Activated CD4-positive, alpha-beta T cell treated with anti-CD3 and anti-CD28 coated beads, Interleukin-2, Interleukin-6, amounts not matched to agents 100 ng/mL and 50 ng/mL, durations not matched to agents 16 hours and 8 hours (primary cell): ENCODE measurements at places on chromosomes 13 and 19.
A peak's percentile ranks its signal among the peaks of the same experiment; 100 is the strongest.

GRCh38 chr19:1362387-1363257 lies 21.1 kb upstream of the NDUFS7 start:
- no peak for DNase-seq

DNA sequence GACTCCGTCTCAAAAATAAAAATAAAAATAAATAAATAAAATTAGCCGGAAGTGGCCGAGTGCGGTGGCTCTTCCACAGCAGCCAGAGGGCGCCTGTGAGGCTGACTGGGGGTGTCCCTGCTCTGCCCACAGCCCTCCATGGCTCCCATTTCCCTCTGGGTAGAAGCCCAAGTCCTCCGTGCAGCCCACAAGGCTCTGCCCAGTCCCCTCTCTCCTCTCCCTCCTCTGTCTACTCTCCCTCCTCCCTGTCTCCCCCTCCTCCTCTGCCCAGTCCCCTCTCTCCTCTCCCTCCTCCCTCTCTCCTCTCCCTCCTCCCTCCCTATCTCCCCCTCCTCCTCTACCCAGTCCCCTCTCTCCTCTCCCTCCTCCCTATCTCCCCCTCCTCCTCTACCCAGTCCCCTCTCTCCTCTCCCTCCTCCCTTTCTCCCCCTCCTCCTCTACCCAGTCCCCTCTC lies 20.4 kb downstream of the MISP start:
- DNase-seq: peak; percentile 27

DNA sequence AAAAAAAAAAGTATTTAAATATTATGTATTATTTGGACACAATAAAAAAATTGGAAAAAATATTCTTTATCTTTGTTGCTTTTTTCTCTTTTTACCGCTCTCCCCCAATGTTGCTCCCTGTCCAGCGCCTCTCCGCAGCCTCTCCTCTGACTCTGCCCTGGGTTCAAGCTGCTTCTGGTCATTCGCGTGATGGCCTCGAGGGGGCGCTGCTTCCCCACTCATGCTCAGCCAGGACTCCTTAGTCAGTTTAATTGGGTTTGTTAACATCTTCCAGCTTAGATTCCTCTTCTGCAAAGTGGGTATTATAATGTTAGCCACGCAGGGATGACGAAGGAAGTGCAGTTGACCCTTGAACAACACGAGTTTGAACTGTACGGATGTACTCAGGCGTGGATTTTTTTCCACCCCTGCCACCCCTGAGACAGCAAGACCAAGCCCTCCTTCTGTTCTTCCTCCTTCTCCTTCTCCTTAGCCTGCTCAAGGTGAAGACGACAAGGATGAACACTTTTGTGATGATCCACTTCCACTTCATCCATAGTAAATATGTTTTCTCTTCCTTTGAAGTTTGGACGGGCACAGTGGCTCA lies 4.9 kb upstream of the NWD1 start:
- peak; percentile 61 for DNase-seq

DNA sequence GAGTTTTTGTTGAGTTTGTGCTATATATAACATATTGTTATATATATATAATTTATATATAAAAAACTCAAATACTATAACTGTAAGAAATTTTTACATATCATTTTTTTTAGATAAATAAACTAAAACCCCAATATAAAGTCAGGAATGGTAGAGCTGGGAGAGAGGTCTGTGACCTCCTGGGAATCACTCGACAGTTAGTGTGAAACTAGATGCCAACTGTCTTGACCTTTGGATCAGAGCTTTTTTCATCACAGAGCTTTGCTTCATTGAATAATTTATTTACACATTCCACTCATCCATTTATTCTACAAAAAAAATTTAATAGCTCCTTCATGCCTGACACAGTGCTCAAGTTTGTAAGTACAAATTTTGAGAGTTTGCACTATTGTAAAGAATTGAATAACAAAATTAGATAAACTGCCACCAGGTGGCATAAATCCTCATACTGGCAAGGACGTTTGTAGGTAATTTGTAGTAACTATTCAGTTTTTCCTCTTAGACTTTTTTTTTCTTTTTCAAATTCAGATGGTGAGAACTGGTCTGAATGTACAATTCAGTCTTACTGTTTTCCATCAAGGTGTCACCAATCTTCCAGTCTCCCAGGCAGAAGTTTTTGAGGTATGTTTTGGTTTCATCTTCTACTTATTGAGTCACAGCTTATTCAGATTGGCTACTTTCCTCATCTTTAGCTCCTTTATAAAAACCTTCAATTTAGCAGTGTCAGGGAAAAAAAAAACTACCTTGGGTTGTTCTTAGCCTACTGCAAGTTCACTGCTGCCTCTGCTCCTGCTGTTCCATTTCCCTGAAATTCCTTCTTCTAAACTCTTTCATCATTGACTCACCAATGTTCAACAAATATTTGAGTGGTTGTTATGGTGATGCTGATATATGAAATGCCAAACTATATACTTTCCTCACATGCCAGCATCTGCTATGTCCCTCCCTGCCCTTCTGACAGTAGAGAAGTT lies 28.7 kb downstream of the LACC1 start:
- peak; percentile 22 for DNase-seq

GRCh38 chr19:6271721-6272410 lies 7.9 kb downstream of the MLLT1 start:
- DNase-seq: no peak

- DNase-seq: no peak
Observed at GRCh38 chr13:97506511-97506910, 72.5 kb downstream of the RAP2A start.

- no peak for DNase-seq
Observed at GRCh38 chr19:23222998-23223652, 27.1 kb downstream of the ZNF724 start.

DNA sequence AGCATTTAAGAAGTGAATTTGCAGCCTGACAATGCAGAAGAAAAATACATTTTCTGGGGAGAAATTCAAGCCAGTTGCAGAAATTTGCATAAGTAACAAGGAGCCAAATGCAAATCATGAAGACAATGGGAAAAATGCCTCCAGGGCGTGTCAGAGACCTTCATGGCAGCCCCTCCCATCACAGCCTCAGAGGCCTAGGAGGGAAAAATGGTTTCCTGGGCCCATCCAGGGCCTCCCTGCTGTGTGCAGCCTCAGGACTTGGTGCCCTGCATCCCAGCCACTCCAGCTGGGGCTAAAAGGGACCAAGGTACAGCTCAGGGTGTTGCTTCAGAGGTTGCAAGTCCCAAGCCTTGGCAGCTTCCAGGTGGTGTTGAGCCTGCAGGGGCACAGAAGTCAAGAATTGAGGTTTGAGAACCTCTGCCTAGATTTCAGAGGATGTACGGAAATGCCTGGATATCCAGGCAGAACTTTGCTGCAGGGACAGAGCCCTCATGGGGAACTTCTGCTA lies 16.7 kb upstream of the ITM2B start:
- DNase-seq: no peak

- DNase-seq: no peak
Observed at GRCh38 chr13:99959540-99960230, 11.9 kb downstream of the ZIC5 start.

DNA sequence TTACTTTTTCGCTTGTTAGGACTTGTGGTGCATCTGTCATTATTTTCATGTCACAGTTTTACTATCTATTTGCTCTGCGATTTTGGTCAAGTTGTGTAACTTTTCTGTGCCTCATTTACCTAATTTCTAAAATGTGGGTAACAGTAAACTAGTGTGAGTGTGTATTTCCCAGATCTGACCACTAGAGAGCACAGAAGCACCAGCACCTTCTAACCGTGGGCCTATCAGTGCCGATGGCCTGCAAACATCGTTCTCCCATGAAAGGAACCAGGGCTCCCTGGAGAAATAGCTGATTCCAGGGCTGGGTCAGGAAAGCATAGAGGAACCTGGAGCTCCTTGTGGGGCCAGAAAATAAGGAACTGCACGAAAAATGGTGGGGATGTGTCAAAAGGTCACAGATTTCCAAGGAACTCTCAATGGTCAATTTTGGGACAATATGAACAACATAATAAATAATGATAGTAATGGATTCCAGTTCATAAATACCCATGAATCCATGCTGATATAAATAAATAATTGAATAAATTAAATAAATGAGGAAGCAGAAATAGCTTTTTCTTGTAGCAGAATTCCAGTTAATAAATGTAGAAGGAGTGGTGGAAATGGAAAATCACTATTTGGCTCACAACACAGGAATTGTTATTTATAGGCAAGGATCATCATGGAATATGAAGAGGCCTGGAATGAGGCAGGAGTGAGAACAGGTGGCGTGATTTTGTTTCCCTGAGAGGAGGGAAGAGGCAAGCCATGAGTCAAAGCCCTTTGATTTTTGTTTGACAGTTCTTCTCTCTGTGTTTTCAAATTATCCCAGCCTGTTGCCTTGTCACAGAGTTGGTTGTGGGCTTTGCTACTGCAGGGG lies 31.1 kb downstream of the CEACAM8 start:
- peak; percentile 58 for DNase-seq

GRCh38 chr13:44336934-44337333 lies 36.7 kb upstream of the SERP2 start:
- no peak for DNase-seq

DNA sequence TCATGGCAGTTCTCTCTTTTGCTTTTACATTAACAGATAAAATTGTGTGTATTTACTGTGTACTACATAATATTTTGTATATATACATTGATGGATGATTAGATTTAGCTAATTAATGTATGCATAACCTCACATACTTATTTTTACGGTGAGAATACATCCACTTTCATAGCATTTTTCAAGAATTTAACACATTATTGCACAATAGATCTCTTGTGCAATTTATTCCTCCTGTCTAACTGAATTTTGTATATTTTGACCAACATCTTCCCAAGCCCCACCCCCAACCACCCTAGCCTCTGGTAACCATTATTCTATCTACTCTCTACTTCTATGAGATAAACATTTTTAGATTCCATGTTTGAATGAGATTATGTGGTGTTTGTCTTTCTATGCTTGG lies 194.7 kb downstream of the RBM26 start:
- DNase-seq: no peak

- peak; percentile 47 for DNase-seq
Observed at GRCh38 chr19:11446652-11447301, 11.3 kb downstream of the PRKCSH start.

DNA sequence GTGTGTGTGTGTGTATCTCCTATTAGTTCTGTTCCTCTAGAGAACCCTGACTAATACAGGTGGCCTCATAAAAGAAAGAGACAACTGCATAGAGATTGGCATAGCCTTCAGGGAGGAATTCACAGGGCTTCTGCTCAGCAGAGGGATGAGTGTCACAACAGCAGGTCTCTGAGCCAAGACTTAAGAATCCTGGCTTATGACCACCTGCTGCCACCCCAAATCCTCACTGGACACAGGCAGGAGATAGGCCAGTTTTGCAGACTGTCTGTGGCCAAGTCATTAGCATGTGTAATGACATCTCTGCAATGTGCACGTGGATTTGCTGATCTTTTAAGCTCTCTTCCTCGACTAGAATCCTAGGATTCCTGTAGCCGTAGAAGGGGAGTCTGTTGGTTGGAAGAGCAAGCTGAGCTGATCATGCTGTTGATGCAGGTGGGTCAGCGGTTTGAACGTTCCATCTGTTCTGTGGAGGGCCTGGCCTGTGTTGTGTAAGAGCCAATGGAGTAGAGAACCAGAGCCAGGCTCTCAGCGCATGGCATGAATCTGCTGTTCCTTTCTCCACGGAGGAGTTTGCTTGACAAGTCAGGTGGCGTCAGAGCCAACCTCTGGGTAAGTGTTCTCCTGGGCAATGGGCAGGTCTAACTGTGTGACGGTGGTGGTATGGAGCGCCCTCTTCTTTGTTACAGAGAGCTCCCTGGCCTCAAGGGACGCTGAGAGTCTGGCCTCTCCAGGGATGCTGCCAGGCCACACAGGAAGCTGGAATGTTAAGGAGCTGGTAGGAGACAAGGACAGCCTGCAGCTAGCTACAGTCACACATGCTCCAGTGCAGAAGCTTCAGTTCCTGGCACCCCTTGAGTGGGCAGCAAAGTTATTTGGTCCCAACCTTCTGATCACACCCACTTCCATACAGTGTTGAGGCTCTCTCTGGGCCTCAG lies 503.1 kb downstream of the FOXO1 start:
- no peak for DNase-seq

DNA sequence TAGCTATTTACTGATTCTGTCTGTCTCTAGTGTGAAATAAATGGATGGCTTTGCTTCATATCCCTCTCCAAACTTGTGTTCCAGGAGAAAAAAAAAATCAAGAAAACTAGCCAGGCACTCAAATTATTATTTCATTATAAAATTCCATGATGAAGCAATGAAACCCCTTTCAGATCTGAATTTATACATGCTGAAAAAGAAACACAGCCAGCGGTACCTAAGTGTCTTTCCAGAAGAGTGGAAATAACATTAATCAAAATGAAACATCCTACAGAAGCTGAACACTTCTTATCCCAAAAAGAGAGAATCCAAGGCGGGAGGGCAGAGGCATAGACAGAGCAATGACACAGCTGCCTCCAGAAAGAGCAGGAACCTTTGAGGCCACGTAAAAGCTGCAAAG lies 15.9 kb downstream of the ENOX1 start:
- no peak for DNase-seq

DNA sequence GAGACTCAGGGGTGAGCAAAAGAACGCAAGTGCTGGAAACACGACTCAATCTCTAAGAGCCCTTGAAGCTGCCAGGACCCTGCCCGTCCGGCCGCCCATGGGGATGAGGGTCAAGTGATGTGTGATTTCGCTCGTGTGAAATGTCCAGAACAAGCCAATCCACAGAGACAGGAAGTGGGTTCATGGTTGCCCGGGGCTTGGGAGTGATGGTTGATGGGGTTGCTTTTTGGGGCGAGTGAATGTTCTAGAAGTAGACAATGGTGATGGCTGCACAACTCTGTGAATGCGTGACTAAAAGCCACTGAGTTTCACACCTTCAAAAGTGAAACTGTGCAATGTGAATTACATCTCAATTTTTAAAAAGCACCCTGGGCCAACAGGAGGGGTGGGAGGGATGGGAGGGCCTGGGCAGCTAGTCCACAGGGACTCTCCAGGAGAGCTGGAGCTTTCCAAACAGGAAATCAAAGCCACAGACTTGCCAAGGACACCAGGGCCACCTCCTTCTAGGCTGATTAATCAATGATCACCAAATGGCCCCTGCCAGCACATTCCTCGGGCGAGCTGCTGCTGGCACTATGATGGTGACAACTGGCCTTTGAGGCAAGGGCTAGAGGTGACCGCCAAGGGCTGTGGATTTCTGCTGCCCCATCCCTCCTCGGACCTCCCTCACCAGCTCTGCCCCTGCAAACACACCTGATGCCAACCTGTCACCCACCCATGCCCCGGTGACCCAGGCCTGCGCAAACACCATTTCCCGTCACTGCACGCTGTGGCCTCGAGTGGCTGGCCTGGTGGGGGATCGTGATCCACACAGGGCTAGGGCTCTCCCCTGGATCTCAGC lies 14.0 kb downstream of the DPP9 start:
- DNase-seq: peak; percentile 10

GRCh38 chr19:3671680-3672574 lies 28.3 kb downstream of the PIP5K1C start:
- DNase-seq: peak; percentile 23

- DNase-seq: no peak
Observed at GRCh38 chr19:2337329-2337707, 8.8 kb downstream of the SPPL2B start.

GRCh38 chr13:33139184-33139583 lies 123.0 kb downstream of the KL start:
- DNase-seq: no peak

DNA sequence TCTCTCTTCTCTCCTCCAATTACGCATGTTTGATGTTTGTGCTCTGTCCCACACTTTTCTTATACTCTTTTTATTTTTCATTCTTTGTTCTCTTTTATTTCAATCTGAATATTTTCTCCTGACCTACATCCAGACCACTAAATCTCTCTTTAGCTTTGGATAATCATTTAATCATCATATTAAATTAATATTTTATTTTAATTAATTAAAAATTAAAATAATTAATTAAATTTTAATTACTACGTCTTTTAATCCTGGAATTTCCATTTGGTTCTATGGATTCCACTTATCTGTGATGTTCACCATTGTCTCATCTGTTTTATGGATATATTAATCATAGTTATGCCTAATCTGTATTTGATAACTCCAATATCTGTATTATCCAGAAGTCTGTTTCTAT lies 62.4 kb downstream of the SPACA7 start:
- DNase-seq: no peak
